Neural crest cell (in vitro differentiated cells): ENCODE measurements at places on chromosomes 5 and 9.

GRCh38 chr5:19987612-19988361, at the start of gene CDH18:
Gene CDH18 (minus strand): TSS chr5:19988200. CDS start chr5:19838986, 149,214 bp downstream.
- DNase-seq = peak; percentile 55

DNA sequence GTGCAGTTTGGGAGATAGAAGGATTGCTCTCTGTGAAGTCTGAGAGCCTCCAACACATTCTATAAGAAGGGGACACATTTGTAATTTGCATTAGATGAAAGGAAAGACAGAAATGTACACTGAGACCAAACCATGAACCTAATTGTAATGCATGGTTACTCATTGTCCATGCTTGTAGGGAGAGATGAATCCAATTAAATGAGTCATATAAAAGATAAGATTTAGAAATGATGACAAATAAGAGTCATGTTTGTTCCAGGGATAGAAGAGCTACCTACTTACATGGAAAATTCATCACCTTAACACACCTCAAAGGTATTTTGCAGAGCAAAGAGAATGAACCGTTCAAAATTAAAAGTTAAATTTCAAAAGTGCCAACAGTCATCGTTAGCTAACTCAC, 85.1 kb downstream of the FBXL7 start:
- no peak for DNase-seq

DNA sequence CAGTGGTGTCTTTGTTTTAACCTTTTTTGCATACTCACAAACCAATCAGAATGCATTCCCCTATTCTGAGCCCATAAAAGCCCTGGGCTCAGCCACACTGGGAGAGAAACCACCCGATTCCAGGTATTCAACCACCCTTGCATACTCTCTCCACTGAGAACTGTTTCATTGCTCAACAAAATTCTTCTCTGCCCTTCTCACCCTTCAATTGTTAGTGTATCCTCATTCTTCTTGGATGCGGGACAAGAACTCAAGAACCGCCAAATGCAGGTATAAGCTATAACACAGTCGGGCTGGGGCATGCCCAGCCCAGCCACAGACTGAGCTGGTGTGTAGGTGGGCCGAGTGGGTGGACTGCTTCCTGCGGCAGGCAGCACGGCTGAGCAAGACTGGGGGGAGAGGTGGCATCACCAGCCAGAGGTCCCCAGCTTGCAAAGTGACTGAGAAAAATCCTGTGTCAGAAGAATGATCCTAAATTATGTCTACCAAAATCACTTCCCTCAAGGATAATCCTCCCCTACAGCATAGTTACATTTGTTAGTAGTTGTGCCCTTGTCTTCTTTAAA, 141.0 kb downstream of the SSBP2 start:
- DNase-seq = no peak

DNA sequence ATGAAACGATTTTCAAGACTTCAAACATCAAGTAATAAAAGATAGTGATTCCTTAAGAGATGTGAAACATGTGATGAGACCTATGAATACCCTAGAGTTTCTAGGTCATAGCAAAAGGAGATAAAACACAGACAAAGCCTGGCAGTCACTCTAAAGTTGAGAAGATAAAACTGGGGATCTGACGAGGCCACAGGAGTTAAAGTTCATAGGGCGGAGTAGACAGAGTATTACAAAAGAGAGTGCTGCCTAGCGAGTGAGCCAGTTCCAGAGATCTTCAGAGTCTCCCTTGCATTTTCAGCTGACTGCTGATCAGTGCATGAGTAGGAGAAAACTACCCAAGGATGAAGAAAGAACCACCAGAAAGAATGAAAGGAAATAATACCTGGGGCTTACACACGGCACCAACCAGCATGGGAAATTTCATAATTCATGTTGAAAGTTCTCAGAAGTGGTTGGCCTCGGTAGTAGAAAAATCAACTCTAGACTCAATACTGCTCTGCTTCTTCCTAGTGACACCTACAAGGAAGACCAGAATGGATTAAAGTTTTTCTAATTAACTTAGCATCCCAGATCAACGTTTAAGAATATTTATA, 30.4 kb downstream of the FBXO4 start:
- no peak for DNase-seq

GRCh38 chr5:100430268-100431195, 104.6 kb upstream of the FAM174A start:
- peak; percentile 57 for DNase-seq

- DNase-seq = no peak
Measured at GRCh38 chr5:96595300-96596090, 66.7 kb upstream of the CAST start.
